ENCODE measurements at places on chromosomes 1 and 21.

DNA sequence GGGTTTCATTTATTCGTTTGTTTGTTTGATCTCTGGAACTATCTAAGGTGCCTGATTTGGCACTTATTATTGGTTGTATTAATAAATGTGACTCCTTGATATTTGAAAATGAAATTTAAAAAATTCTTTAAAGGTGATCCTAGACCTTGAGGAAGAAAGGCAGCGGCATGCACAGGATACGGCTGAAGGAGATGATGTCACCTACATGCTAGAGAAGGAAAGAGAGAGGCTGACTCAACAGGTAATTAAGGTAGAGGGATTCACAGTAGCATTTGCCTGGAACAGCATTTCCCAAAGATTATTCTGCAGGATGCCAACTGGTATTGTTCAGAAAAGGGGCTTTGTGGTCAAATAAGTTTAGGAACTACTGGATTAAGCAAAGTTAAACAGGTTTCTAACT lies 54.4 kb upstream of the WNT2B start:
- no peak for DNase-seq

GRCh38 chr1:238475712-238476111 lies 585.0 kb upstream of the ZP4 start:
- no peak for DNase-seq

DNA sequence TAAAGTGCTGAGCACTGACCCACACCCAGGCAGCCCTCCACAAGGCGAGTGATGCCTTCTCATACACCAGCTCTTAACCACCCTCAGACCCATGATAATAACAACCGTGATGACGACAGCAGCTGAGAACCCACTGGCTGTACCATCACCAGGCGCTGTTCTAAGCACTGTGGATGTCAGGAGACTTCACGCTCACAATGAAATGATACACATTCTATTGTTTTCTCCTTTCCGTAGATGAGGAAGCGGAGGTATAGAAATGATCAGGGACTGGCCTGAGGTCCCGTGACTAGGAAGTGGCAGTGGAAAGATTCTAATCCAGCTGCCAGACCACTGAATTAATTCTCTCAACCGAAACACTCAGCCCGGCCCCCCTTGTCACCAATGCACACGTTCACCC lies 32.6 kb downstream of the SDC3 start:
- no peak for DNase-seq

DNA sequence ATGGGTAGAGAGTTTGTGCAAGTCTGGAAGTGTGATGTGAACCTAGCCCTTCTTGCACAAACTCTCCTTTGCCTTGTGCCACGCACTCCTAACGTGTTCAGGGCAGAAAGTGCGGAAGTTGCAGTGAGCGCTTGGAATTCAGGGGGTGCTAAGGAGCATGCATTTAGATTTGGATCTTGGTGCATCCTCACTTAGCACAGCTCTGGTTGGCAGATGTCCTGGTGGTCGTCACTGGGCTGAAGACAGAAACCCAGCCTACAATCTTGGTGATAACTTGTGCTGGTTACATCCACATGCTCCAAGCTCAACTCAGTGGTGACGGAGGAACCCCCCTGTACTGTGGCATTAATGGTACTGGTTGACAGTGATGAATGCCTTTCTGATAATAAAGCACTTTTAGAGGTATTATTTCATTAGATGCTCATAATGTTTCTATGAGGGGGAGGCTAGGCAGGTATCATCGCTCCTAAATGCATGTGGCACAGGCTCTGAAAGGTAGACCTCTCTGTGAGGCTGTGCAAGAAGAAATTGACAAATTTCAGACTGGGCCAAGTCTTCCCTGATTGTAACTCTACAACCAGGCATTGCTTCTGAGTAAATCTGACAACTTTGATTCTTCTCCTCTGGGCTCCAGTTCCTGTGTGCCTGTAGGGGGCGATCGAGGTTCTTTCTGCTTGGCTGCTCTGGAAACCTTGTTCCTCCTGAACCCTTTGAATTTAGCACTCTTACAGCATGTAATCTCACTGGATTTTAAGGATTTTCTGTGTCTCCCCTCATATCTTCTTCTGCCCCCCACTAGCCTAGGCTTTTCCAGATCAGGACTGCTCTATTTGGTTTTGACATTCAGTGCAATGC lies 40.6 kb downstream of the MAPKAPK2 start:
- DNase-seq = no peak

- no peak for DNase-seq
These were observed 82.1 kb downstream of the RRAGC start for GRCh38 chr1:38777464-38777957.

DNA sequence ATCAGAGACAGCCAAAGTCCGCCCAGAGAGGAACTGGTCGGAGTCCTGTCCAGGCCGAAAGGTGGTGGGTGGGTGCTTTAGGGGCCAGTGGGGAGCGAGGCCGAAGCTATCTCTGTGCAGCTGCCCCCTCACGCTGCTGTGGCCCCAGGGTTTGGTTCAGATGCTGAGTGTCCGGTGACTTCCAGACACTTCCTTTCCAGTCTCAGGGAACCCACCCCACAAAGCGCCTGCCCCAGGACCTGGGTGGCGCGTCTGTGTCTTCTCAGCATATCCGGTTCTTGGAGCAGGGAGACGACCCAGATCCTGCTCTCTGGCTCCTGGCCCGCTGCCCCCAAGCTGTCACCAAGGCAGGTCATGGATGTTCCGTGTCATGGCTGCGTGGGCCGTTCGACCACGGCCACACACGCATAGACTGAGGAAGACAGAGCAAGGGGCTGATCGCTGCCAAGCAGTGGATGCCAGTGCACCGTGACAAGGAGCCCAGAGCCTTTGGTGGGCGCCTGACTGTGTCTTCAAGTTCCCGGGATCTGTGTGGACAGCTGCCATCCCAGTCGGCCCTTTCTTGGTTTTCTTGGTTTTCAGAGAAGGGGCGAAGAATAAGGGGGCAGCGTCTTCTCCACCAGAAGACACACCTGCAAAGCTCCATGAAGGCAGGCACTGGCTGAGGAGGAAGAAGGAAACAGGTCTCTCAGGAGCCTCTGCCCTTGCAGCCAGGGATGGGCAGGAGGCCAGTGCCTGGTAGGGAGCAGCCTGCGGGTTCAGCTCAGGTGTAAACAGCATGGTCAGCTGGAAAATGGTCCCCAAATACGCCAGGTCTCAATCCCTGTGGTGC lies 22.9 kb upstream of the COL18A1 start:
- DNase-seq = no peak

DNA sequence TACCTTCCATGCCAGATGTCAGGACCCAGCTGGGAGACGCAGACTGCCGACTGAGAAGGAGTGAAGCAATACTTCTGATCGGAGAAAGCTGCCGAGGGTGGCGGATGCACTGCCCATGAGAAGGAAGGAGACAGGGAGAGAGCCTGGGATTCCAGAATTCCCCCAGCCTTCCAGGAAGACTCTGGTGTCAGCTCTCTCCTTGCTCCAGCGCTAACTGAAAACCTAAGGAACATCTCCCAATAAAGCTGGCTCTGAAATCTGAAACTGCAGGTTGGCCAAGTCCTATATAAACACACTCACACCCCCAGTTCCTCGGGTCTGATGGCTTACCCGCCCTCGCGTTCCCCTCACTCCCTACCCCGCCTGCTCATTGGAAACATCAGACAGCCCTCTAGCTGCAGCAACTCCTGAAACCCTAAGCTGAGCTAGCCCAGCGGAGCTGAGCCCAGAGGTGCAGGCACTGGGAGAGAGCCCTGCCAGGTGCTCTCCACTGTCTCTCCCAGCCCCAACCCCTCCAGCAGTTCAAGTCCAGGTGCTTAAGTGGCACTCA lies 52.3 kb downstream of the PLEKHA6 start:
- DNase-seq = no peak

DNA sequence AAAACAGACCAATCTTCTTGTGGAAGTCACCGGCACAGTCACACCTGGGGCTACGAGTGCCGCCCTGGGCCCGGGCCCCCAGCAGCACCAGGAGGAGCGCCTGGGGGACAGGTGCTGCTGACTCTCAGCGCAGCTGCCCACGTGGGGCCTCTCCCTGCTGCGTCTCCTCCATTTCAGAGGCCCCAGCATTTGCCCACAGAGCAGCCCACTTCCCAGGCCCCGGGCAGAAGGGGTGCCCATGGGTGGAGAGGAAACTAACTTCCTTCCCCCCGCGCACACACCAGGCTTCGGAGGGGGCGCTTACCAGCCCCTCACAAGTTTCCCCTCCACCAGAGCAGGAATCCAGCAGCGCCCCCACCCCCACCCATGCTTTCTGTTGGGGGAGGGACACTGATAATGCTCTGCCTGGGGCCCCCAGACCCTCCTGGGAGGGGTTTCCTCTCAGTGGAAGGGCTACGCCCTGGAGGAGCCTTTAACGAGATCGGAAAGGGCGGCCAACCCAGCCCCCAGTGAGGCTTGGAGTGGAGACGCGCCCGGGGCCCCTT lies 440 bp downstream of the TNFRSF25 start:
- DNase-seq = no peak

DNA sequence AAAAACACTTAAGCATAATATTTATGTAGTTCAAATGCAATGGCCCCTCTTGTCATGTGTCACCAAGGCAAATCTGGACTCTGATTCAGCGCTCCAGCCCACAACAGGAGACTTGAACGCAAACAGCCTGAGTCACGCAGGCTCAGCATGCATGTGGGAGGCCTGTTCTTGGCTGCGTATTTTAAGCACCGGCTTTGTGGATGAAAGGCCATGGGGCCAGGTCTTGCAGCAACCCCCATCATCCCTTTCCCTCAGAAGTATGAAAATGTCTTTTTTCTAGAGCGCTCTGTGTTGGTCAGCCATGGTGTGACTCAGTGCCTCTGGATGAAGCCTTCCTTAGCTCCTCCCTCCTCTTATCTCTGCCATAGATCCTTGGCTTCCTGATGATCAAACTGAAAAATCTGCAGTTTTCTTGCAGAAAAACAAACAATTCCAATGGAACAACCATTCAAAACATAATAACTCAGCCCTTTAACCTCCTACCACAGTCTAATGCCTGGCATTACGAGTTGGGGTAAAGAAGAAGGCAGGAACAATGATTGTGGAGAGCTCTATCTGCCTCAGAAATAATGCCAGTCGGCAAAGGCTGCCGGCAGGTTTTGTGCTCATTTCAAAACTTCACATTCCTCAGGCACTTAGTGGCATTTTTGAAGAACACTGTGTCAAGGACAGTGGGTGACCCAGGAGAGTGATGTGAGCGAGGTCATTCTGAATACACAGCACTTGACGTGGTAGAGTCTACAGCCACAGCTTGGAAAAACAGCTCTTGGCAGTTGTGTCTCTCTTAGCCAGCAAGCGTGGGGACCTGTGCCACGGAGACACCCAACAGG lies 167.5 kb downstream of the CLIC6 start:
- peak; percentile 95 for DNase-seq

DNA sequence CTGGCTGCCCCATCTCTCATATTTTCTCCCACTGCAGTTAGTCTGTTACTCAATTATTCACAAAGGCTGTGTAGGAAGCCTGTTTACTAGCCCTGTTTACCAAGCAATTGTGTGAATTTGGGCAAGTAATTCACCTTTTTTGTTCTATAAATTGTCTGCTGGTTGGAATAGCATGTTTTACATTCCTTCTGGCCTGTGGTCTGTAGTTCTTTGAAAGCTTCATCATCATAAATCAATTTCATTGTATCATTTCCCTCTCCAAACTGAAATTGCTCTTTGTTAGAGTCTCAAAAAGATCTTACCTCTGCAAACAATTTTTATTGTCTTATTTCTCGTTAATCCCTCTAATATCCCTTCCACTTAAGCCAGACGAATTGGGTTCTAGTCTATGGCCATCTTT lies 1059.5 kb upstream of the ADGRL4 start:
- no peak for DNase-seq

GRCh38 chr1:5973771-5974170 lies 18.5 kb downstream of the NPHP4 start:
- DNase-seq = no peak

DNA sequence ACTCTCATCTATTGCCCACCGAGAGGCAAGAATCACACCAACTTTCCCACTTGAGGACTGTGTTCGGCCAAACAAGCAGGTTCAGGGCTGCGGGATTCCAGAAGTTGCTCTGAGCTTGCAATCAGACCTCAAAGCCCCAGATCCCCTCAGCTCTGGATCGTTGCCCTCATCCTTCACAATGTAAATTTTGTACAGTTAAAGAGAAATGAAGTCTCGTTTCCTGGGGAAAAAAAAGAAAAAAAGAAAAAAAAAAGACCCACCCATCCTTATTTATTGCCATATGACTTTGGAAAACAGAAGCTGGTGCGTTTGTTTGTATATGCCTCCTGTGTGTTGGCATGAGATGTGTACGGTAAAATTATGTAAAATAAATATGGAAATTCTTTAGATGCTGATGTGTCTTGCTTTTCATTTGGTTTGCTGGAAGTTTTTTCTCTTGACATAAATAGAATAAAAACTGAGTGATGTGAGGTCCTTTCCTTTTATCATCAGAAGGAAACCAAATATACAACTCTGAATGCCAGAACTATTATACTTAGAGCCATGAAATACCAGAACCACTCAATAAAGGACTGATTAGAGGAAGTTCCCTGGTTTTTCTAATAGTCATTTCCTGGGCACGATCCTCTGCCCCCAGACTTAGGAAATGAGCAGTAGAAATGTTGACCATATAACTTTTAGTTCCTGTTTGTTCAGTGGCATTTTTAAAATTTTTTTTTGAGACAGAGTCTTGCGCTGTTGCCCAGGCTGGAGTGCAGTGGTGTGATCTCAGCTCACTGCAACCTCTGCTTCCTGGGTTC lies 48.7 kb downstream of the LHX4 start:
- no peak for DNase-seq

DNA sequence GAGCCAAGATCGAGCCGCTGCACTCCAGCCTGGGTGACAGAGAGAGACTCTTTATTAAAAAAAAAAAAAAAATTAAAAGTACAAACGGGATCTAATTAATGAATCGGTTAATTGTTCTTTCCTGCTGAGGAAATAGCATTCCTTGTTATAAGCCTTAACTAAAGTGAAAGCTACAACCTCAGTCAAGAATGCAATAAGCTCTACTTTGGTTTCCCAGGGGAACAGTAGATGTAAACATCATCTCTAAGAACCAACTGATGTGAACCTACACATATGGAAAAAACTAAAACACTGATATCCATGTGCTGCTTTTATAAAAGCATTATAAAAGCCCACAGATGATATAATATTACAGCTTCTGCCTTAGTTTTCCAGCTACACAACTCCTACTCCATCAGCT lies 41.9 kb downstream of the LPGAT1 start:
- DNase-seq = no peak

GRCh38 chr21:38824124-38824822 lies 18.5 kb downstream of the ETS2 start:
- no peak for DNase-seq

DNA sequence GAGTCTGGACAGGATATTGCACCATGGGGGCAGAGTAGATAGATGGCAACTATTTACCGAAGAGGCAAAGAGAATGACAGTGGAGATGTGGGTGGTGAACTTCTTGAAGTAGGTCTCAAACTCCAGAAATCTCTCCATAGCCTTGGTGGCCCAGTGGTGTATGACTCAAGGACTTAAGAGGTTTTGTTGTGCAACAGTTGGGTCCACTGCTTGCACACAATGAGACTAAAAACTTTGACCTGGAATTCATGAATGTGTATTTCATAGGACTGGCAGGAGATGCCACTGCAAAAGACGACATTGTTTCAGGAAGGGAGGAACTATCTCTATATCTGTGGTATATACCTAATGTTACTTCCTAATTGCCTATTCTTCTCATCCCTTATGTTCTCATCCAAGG lies 75.9 kb downstream of the ZSCAN20 start:
- DNase-seq = no peak
